ENCODE measurements at places on chromosomes 5 and 9.

DNA sequence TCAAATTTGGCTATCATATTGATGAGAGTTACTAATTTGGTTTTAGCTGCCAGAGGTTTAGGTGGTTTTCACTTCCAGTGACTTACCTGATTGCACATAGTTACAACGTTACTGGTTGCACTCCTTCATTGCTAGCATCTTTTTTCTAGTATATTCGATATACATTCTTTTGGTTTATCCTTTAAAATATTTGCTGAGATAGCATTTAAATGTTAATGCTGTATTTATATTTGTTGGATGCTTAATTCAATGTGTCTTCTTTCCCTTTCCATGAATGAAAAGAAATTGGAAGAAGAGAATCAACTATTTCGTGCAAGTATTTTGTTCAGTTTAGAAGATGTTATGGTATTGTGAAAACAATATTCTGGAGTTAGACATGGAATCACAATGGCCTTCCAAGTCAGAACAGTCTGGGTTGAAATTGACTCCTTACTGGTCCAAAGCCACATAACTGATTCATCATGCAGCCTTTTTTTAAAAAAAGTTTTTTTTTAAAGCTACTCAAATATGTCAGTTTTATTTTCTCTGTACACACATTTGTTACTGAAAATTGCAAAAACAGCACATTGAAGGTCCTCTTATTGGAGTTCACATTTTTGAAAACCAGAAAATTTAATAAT is 2.2 kb downstream of the SPIN1 start:
- no peak for DNase-seq

GRCh38 chr5:83095957-83096539 is 18.7 kb downstream of the XRCC4 start:
- no peak for DNase-seq

DNA sequence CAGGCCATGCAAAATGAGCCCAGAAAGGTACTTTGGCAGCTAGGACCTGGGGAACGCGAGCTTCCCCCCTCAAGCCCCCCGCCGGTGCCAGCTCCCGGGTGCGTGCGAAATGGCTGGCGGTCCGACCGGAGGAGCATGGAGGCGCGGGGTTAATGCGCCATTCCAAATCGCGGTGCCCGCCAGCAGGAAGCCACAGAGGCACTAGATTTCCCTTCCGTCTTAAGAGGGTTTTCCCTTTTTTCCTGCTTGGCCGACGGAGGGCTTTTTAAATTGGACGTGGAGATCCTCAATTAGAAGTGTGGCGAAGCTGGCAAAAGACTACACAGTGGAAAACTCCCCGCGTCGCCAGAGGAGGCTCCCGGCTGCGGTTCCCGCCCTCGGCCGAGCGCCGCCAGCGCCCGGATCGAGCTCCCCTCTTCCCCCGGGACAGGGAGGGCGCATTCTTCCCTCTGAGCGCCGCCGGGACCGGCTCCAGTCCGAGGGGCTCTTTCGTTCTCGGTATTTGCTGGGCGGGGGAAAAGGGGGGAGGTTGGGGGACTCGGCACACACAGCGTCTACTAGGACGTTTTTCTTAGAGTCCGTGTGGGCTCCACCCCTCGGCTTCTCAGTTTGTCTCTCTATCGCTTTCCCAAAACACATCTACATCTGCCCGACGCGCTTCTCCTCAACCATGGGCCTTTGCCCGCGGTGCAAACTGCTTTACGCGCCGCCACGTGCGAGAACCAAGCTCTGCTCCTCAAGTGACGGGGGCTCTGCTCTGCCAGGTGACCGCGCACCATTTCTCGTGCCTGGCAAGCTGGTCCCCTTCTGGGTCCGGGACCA is 3.0 kb downstream of the GDNF start:
- DNase-seq = no peak

DNA sequence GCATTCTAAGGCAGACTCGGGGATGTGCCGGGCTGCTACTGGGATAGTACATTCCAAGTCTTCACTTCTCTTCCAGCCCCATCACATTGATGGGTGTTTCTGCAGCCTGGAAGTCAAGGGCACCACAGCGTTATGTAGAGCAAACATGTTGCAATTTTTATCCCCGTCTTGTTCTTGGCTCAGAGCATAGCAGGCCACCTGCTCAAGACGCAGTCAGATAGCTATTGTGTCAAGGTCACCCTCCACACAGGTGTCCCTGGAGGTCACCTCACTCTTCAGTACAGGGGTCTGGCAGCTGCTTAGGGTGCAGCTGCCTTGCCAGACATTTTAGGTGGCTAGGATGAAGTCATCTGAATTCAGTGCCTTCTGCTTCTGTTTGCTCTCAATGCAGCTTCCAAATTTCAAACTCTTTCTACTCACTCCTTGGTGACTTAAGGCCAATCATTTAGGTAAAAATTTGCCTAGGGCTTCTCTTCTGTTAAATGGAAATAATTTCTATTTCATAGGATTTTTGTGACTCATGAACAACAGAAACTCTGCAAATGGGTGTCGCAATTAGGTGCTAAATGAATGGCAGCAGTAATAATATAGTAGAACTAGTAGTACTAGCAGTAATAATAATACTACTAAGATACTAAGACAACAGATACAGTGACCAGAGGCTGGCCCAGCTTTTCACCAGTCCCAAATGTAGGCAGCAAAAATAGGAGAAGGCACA is 24.3 kb downstream of the KCNV2 start:
- DNase-seq = peak; percentile 77

DNA sequence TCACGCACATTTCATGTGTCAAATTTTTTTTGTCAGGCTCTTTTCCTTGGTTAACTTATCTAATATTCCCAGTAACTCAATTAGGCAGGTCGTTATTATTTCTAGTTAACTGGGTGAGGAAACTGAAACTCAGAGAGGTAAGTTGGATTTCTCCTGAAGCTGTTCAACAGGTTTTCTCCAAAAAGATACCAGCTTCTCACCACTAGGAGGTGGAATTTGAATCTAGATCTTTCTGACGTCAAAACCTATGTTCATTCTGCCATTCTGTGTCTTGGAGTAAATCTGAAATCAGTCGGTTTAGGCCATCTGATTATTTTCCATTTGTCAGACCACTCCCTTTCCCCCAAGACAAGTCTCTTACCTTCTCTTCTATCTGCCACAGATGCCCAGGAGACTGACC is 572.9 kb downstream of the ACTL7B start:
- no peak for DNase-seq

GRCh38 chr5:87340716-87341115 is 72.0 kb downstream of the CCNH start:
- no peak for DNase-seq

DNA sequence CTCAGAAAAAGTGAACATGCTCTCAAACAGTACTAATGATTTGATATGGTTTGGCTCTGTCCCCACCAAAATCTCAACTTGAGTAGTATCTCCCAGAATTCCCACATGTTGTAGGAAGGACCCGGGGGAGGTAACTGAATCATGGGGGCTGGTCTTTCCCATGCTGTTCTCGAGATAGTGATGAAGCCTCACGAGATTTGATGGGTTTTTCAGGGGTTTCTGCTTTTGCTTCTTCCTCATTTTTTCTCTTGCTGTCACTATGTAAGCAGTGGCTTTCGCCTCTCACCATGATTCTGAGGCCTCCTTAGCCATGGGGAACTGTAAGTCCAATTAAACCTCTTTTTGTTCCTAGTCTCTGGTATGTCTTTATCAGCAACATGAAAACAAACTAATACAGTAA is 401.3 kb downstream of the BNC2 start:
- no peak for DNase-seq

GRCh38 chr5:9892696-9893095 is 262.5 kb upstream of the TAS2R1 start:
- DNase-seq = no peak

DNA sequence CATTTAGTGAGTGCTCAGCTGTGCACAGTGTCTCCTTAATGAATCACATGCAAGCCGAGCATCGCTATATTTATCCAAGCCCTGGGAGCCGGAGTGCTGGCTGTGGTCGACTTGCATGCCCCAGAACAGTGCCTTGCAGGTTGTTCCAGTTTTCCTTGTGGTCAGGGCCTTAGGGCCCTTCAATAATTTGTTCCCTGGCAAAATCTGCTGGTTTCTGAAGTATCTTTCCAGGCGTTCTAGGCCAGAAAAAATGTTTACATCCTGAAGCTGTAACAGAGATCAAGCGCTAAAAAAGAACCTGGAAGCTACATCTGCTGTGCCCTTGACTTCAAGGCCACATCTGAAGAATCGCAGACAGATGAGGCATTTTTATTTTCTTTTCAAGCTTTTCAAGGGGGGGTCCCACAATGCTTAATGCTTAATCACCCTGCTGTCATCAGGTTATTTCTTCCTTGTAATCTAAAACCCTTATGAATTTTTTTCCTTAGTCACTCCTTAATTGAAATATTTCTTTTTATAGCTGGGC is 105.8 kb downstream of the DOCK2 start:
- peak; percentile 70 for DNase-seq

DNA sequence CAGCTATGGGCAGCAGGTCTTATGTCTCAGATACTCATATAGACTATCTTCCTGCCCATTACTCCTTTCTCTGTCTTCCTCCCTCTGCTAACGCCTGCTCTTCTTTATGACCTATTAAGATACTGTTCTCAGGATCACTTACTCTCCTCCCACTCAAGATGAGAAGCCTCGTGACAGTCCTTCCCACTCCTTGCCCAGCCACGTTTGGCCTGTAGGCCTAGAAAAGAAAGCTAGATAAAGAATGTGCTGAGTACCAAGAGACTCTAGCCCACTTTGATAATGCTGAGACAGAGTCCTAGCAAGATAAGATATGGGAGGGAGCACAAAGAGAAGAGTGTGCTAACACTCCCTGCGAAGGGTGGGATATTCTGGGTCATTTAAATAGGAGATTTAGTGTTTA is 6.8 kb upstream of the DENND4C start:
- peak; percentile 89 for DNase-seq

DNA sequence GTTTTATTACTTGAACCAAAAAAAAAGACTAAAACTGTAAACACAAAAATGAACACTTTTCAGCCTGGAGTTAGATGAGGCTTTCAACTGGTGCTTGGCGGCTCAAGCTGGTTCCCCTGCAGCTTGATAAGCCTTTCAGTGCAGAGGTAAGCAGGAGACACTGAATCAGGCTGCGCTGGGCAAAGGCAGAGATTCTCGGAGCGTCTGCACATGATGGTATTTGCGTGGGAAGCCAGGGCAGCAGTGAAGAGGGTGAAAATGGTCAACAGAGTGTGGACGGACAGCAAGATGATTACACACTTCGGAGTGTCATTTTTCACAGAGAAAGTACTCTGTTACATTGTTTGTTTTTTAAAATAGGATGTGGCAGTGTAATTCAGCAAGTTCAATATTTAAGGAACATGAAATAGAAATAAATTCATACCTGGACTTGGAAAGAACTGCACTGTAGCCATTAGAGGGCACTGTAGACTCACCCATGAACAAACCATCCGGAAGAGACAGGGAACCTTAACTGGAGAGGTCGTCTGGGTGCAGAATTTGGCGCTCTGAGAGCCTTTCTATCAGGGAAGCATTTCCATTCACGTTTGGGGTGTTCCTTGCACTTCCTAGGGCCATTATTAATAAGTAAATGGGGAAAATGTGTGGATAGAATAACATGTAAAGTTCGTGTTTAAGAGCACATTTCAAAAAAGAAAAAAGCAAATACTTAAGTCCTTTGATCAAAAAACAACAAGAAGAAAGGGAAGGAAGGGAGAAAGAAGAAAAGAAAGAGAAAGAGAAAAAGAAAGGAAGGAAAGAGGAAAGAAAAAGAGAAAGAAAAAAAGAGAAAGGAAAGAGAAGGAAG is 69.8 kb downstream of the ICE1 start:
- DNase-seq = no peak

DNA sequence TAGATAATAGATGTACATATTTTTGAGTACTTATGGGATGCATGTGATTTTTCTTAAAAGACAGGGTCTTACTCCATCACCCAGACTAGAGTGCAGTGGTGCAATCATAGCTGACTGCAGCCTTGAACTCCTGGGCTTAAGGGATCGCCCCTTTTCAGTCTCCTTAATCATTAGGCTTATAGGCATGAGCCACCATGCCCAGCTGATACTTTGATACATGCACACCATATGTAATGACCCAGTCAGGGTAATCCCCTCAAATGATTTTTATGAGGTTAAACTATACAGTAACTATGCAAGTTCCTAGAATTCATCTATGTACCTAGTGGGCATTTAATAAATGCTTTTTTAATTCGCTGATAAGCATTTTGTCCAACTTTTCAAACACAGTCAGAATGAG is 292.3 kb downstream of the DTWD2 start:
- no peak for DNase-seq

DNA sequence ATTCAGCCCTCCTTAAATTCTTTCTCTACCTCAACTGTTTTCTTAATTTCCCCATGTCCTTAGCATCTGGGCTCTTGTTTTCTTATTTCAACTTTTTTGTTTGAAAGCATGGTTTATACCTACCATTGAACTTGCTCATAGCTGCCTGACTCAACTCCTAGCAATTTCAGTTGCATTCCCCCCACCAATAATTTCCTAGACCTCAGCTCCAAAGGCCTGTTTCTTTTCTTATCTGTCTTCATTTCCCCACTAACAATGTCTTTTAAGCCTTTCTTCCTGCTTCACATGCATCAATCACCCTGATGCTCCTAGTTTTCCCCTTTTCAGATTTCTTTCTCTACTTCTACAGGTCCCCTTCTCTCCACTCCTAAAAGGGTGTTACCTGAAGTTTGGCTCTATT is 129.7 kb upstream of the PDE4D start:
- no peak for DNase-seq

DNA sequence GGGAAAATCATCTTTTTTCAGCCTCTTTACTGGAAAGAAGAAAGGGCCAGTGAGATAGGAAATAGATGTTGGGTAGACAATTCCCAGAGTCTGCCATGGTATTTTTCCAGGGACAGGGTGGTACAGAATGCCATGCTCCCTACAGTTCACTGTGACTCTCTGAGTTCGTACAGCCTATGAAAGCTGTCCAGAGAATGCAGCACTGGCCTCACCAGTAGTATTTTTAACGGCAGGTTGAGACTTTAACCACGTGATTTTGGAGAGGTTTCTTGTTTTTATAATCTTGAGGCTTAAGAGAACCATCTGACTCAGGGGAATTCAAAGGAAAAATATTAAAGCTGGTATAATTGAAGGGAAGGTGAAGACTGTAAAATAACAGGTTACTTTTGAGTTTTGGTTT is 10.1 kb upstream of the ZNF474 start:
- no peak for DNase-seq

DNA sequence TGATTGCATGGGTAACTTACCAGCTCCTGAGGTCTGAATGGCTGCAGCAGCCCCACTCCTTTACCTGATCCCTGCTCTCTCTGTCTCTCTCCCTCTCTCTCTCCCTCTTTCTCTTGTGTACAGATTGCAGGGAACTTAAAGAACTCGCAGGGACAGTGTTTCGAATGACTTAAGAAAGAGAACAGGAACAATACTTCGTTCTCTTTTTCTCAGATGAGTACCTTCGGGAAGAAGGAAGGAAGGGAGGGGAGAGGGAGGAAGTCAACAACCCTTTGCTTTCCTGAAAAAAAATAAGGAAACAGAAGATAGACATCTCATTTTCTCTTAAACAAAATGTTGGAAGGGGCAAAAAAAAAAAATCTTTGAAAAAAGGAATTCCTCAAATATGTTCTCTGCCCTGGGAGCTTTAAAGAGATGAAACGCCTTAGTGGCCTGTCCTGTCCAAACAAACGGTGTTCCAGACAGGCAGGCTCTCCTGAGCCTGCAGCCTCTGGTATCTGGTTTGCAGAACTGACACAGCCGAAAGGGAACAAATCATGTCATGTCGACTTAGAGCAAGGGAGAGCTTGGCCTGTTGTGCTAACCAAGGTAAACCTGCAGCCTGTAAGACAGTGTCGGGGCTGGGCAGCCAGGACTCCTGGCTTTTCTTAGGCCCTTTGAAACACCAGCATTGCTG is at the start of gene ZNF366:
Gene ZNF366, minus strand, starts transcription at position 180 of the 676 bp plus-strand sequence. CDS start 45,914 bp downstream, outside the sequence.
- DNase-seq = no peak

Measured in testis (tissue), 5 donors.